Upper lobe of right lung (tissue), 1 donor: ENCODE measurements at places on chromosomes 3 and 15. TPM values are rescaled to one million over a fixed set of nuclear protein-coding genes. Genes with fewer than 3 reads are reported as not detected.

GRCh38 chr3:111758642-111759041 lies 100.4 kb upstream of the PHLDB2 start:
- no peak for DNase-seq

GRCh38 chr3:62809369-62809768 lies 65.8 kb downstream of the CADPS start:
- no peak for DNase-seq

CASR gene
- 0.20 TPM for total RNA-seq

SCN11A gene
- 0.14 TPM for total RNA-seq

GRCh38 chr15:88115486-88116152 lies 140.9 kb downstream of the NTRK3 start:
- no peak for DNase-seq

- DNase-seq = peak; percentile 45
These were observed 3.5 kb upstream of the HHATL start for GRCh38 chr3:42705962-42706585.

GRCh38 chr3:48747706-48748105 lies 30.7 kb upstream of the IP6K2 start:
- no peak for DNase-seq

RTP1 gene
- not detected for total RNA-seq

DHFR2 gene
- 8.1 TPM for total RNA-seq

GRCh38 chr15:90660195-90660998 lies 56.7 kb upstream of the BLM start:
- peak; percentile 80 for DNase-seq

MESP2 gene
- total RNA-seq = not detected

GRCh38 chr3:193711523-193711963 lies 118.5 kb downstream of the OPA1 start:
- DNase-seq = no peak

- DNase-seq = no peak
These were observed 95.4 kb downstream of the LSM3 start for GRCh38 chr3:14273901-14274611.

GRCh38 chr3:153277029-153277428 lies 115.0 kb downstream of the RAP2B start:
- no peak for DNase-seq

GRCh38 chr15:55764398-55764797 lies 21.4 kb upstream of the PRTG start:
- no peak for DNase-seq

DNA sequence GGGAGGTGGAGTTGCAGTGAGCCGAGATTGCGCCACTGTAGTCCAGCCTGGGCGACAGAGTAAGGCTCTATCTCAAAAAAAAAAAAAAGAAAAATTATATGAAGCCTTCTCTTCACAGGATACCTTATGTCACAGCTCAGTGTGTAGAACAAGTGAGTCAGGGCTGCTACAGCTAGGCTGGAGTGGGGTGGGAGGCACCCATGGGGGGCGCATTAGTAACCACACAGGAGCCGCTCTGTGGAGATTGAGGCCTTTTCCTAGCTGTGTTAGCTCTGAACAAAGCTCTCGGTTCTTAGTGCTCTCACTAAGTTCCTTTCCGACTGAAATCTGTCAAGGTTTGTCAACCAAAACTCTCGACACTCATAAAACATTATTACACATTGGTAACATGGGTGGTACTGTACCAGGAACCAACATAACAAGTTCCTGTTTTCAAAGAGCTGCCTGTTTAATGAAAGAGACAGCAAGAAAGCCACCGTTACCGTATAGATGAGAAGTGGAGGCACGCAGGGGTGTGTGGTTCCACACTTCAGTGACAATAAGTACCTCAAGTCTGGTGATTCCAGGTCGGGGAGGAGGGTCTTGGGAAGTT lies 4.5 kb downstream of the LRRC31 start:
- no peak for DNase-seq

GRCh38 chr3:58623478-58623877 lies 43.1 kb downstream of the FAM3D start:
- DNase-seq = no peak

STRC gene
- total RNA-seq = not detected

DNA sequence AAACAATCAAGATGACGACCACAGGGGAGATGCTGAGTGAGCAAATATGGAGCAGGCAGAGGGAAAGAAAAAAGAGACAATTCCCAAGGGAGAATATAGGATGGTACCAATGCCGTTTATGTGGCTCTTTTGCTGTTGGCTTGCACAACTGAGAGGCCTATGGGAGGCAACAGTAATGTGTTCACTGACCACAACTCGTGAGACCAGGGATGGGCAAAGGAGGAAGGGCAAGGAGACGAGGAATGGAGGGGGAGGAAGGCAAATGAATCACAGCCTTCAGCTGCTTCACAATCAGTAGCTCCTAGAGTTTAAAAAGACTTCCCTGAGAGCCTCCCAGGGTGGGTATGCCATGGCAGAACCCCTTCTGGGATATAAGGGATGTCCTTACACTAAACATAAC lies 131.5 kb downstream of the SLC9A9 start:
- DNase-seq = no peak

GRCh38 chr15:33204926-33205325 lies 10.4 kb upstream of the FMN1 start:
- no peak for DNase-seq

GRCh38 chr3:135142530-135142929 lies 347.5 kb downstream of the EPHB1 start:
- no peak for DNase-seq

KLHL6 gene
- total RNA-seq = 24.7 TPM

AADACL2 gene
- total RNA-seq = not detected

- no peak for DNase-seq
These were observed 200.5 kb downstream of the STT3B start for GRCh38 chr3:31733234-31733667.

CSPG4 gene
- 12.6 TPM for total RNA-seq

GRCh38 chr3:140943781-140944552 lies 2.3 kb downstream of the SLC25A36 start:
- DNase-seq = no peak

- no peak for DNase-seq
These were observed 30.2 kb downstream of the HEG1 start for GRCh38 chr3:125025642-125026041.

GRCh38 chr15:80915472-80915871 lies 74.1 kb downstream of the MESD start:
- no peak for DNase-seq

SCAANT1 gene
- not detected for total RNA-seq

CDHR4 gene
- total RNA-seq = not detected

DNASE1L3 gene
- 125 TPM for total RNA-seq
